ENCODE measurements at places on chromosomes 16 and 17. TPM values are rescaled to one million over a fixed set of nuclear protein-coding genes. Genes with fewer than 3 reads are reported as not detected.

Gene GGT6
- not detected for total RNA-seq

Gene SLX4
- total RNA-seq = 5.0 TPM

Gene HBA1
- total RNA-seq = 0.80 TPM

Gene MT1E
- not detected for total RNA-seq

Gene DHRS7B
- 17.2 TPM for total RNA-seq

Gene ABCA6
- 0.23 TPM for total RNA-seq

Gene EVPLL
- total RNA-seq = 0.06 TPM

Gene PRR15L
- 0.12 TPM for total RNA-seq

Gene CCL22
- not detected for total RNA-seq

Gene ACSM5
- not detected for total RNA-seq

Gene BCO1
- 1.5 TPM for total RNA-seq

Gene MARVELD3
- total RNA-seq = 0.20 TPM

Gene P2RX5
- total RNA-seq = 21.9 TPM

Gene GLIS2
- total RNA-seq = 32.1 TPM

Gene EPX
- not detected for total RNA-seq

Gene SLFN13
- 4.2 TPM for total RNA-seq

Gene DNAH9
- total RNA-seq = 0.05 TPM

Gene C1QTNF8
- total RNA-seq = not detected

Gene SGF29
- total RNA-seq = 20.7 TPM

Gene HSPB9
- not detected for total RNA-seq

Gene MED13
- 23.4 TPM for total RNA-seq

Gene CCDC154
- total RNA-seq = 0.49 TPM

Gene KRT36
- total RNA-seq = not detected

Gene HS3ST2
- not detected for total RNA-seq

Gene ADAP2
- total RNA-seq = 2.5 TPM

Gene TUBG1
- 139 TPM for total RNA-seq

Gene TEKT5
- not detected for total RNA-seq

Gene PPL
- 1.9 TPM for total RNA-seq

Gene MFAP4
- not detected for total RNA-seq

Gene KCNG4
- not detected for total RNA-seq

Gene CPHXL2
- total RNA-seq = not detected

Gene PPY
- total RNA-seq = not detected

Gene GAST
- not detected for total RNA-seq

Gene KIF18B
- 40.2 TPM for total RNA-seq

Gene CACNG5
- total RNA-seq = not detected

Gene SDR42E1
- 1.6 TPM for total RNA-seq

Gene IRX5
- 2.1 TPM for total RNA-seq

Measured in A549 treated with RU486 at 1 μM for 4 hours (cell line).